Cardiac muscle cell (in vitro differentiated cells and primary cell): ENCODE measurements at places on chromosomes 11 and 22. TPM values are rescaled to one million over a fixed set of nuclear protein-coding genes. Genes with fewer than 3 reads are reported as not detected.

GRCh38 chr11:120883404-120884080 lies 140.4 kb upstream of the TBCEL start:
- peak; percentile 42 for DNase-seq

DNA sequence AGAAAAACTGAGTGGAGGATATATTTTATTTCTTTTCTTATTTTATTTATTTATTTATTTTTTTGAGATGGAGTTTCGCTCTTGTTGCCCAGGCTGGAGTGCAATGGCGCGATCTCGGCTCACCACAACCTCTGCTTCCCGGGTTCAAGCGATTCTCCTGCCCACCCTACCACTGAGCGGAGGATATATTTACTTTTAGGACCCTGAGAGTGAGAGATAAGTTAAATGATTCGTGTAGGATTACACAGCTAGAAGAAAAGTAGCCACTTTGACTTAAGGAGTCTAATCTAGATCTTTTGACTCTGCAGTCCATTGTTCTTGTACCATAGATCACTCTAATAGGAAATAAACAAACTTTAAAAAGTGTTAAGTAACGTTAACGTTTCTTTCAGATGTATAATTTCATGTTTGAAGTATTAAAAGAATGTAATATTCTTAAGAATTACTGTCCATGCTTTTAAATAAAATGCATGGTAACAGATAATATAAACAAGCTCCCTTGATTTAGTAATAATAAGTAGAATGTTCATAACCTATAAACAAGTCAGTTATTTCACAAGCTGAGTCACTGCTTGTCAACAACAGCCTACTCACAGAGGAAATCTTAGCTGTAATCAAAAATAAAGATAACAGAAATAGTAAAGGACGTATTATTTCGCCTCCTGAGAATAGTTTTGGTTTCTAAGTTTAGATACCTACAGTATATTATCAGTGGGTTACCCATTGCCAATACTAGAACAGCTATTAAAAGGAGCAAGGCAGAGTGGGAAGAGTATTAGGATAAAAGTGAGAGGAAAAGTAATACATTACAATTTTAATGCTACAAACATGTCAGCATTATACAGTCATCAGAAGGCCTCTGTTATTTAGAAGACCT lies 18.6 kb downstream of the USP47 start:
- peak; percentile 42 for DNase-seq

DNA sequence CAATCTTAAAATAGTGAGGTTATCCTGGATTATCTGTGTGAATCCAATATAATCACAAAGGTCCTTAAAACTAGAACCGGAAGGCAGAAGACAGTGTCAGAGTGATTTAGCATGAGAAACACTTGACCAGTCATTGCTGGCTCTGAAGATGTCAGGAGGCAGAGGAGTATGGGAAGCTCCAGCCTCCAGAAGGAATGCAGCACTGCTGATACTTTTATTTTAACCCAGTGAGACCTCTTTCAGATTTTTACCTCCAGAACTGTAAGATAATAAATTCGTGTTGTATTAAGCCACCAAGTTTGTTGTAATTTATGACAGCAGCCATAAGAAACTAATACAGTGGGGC lies 134.4 kb upstream of the ZC3H12C start:
- no peak for DNase-seq

DNA sequence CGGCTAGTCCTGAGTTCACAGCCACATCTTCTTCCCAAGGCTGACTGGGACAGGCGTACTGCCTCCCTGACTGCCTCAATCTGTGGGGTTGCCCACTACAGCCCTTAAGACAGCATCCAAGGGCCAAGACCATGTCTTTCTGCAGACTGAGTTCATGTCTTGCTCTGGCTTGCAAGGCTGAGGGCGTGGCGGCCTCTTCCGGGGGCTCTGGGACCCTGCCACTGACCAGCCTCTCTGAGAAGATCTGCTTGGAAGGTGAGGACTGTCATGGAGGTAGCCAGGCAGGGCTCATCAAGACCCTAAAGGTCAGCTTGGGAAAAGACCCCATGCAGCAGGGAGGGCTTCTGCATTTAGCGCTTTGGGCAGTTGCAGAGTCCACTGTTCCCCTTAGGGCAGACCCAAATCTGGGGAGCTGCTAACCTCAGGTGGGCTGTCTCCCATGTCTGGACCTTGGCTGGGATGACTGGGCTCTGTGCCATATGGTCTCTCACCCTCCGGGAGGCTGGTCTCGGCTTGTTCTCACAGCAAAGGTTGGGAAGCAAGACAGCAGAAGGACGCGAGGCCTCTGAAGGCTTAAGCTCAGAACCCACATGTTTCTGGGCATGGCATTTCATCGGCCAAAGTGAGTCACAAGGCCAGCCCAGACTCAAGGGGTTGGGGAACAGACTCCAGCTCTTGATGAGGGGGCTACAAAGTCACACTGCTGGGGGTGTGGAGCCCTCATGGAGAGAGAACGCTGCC lies 109.1 kb upstream of the LMO1 start:
- no peak for DNase-seq

GRCh38 chr11:35525501-35526175 lies at the start of gene PAMR1:
PAMR1 (minus strand) TSS chr11:35525616; CDS start chr11:35525585, 31 bp downstream.
- DNase-seq = peak; percentile 74

- no peak for DNase-seq
These were observed 11.0 kb downstream of the MRGPRG start for GRCh38 chr11:3207526-3208189.

Gene NLRP14
- total RNA-seq = 0.60 and 0.92 TPM in 2 replicates

Gene THAP7
- 61.1 and 69.8 TPM in 2 replicates for total RNA-seq

Gene OR52I2
- not detected in 2 replicates for total RNA-seq
